ENCODE measurements at places on chromosomes 2 and 18. TPM values are rescaled to one million over a fixed set of nuclear protein-coding genes. Genes with fewer than 3 reads are reported as not detected.

The CNGA3 gene
- not detected for polyA plus RNA-seq

The RUFY4 gene
- 0.41 TPM for polyA plus RNA-seq

The CCDC68 gene
- polyA plus RNA-seq = 7.5 TPM

The SCN1A gene
- 0.17 TPM for polyA plus RNA-seq

- DNase-seq = no peak
Measured at GRCh38 chr2:137511526-137511925, 452.7 kb upstream of the HNMT start.
